ENCODE measurements at places on chromosomes 3 and 15. TPM values are rescaled to one million over a fixed set of nuclear protein-coding genes. Genes with fewer than 3 reads are reported as not detected.

DNA sequence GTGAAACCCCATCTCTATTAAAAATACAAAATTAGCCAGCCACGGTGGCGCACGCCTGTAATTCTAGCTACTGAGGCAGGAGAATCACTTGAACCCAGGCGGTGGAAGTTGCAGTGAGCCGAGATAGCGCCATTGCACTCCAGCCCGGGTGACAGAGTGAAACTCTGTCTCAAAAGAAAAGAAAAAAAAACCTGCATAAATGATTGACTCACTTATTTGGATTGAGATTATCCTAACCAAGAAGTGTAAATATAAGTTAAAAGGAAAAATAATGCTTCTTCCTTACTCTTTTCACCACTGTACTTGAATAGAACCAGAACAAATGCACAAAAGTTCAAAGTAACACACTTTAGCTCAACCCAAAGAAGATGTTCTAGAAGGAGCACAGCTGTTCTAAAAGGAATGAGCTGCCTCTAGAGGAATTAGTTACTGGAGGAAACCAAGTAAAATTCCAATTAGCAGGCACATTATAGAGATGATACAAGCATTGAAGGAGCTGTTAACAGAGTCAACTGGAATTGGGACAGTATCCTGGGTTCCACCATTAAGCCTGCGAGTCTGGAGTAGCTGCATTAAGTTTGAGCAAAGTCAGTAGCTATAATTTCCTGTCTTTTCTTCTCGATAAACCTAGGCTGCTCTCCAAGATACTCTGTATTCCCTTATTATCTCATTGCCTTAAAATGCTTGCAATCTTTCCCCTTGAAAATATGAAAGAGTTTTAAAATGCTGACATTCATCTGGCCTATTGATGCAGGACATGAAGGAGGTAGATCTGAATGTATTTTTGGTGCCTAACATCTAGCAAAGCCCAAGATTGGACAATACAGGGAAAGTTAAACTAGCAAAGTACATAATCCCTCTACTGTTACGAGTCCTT is 9.5 kb downstream of the MTHFS start:
- no peak for DNase-seq

The LOXL1 gene
- total RNA-seq, result 3.3 TPM

The DNAH12 gene
- 0.79 TPM for total RNA-seq

DNA sequence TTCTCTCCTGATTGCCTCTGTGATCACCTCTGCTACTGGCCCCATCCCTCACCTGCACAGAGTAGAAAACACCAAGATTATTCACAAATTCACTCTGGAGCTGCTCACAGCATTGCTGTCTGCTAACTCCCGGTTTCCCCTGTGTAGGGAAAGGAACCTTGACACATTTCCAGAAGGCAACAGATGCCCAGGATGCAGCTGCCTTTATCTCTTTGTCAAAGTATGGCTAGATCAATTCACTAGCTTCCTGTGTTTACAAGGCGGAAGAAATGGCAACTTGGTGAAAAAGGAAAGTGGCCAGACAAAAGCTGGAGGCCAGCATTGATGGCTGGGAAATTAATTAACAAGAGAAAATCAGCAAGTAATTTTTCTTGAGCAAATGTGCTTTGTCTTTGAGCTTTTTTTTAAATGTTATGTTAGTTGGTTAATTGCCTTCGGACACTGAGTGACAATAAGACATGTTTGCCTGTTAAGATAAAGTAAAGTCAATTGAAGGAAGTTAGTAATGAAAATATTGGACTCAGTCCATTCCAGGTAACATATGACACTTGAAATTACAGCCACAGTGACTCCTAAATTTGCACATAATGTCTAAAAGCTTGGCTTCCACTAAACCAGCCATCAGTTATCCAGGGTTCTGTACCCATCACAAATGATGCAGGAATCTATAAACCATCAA is 394.6 kb upstream of the IL12A start:
- DNase-seq, result no peak

- no peak for DNase-seq
Measured at GRCh38 chr3:110311541-110311940, 760.1 kb upstream of the NECTIN3 start.

The CFAP100 gene
- not detected for total RNA-seq

The C3orf49 gene
- not detected for total RNA-seq

- DNase-seq, result no peak
Measured at GRCh38 chr3:110750201-110750600, 321.4 kb upstream of the NECTIN3 start.

The GOLGA6B gene
- total RNA-seq, result not detected

DNA sequence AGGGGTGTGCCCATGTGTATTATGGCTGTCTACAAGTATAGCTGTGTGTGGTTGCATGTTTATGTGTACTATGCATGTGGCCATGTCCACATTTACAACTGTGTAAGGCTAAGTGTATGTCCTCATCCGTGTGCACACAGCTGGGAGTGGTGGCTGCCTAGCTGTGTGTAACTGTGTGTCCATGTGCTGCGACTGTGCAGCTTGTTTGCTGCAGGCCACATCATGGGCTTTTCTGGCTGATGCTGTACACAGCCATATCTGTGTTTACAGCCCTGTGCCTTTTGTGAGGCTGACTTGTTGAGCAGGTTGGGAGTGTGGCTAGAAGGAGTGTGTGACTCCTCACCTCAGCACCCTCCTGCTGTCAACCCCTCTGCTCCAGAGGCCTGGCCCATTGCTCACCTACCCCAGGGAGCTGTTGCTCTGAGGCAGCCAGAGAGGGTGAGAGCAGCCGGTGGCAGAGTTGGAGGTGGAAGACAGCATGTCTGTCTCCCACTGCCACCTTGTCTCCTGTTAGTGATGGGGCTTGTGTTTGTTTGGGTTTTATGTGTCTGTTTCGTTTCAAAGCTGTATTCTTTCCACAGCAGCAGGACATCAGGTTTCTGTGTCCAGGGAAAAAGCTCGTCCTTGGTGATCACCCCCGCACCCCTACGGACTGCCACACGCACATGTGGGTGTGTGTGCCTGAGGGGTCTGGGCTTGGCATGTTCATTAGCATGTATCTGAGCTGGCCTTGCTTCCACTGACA is 1.4 kb upstream of the GRM2 start:
- DNase-seq, result peak; percentile 25

DNA sequence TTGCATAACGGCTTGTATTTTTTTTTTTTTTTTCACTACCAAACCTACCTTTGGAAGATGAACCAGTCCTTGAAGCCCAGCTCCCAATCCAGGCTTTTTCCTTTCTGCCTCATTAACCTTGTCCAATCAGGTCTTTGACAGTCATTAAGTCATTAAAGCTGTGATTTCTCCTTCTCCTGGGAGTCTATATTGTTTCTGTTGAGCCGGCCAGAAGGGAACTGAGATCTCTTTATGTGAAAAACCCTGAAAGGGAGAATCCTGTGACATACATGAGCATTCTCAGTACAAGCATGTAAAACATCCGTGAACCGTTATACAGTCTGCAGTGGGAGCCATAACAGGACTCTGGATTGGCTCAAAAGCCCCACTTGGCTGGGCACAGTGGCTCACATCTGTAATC is 40.0 kb downstream of the ZNF589 start:
- no peak for DNase-seq

The LRRC31 gene
- not detected for total RNA-seq

The MRPS25 gene
- 16.2 TPM for total RNA-seq

The SERPINI2 gene
- 376 TPM for total RNA-seq

DNA sequence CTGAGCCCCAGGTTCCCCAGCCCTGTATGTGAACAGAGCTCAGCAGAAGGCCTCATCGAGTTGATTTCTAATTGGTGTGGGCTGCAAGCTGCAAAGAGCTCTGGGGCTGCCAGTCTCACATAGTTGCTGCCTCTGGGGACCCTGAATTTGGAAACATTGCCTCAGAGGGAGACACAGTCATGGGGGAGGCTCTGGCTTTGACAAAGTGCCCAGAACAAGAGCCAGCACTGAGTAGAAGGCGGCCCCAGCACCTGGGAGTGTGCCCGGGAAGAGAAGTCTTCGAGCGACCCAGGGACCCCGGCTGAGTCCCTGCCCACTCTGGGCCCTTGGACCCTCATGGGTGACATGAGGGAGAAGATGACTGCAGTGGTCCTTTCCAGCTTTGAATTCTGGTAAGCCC is 7.3 kb downstream of the NTRK3 start:
- DNase-seq, result no peak

DNA sequence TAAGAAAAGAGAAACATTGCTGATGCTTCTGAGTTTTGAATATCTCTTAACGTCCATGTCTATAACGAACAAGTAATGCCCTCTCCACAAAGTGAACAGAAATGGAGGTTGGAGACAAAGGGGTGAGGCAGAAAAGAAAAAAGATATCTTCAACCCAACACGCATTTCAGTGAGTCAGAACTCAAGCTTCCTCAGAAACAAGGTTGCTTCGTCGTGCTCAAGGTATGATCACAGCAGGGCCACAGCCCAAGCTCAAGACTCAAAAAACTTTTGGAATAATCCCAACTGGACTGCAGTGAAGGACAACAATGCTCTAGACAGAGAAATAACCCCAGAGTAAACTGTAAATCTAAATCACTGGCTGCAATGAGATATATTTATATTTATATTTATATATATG is 18.9 kb downstream of the WNT5A start:
- no peak for DNase-seq

DNA sequence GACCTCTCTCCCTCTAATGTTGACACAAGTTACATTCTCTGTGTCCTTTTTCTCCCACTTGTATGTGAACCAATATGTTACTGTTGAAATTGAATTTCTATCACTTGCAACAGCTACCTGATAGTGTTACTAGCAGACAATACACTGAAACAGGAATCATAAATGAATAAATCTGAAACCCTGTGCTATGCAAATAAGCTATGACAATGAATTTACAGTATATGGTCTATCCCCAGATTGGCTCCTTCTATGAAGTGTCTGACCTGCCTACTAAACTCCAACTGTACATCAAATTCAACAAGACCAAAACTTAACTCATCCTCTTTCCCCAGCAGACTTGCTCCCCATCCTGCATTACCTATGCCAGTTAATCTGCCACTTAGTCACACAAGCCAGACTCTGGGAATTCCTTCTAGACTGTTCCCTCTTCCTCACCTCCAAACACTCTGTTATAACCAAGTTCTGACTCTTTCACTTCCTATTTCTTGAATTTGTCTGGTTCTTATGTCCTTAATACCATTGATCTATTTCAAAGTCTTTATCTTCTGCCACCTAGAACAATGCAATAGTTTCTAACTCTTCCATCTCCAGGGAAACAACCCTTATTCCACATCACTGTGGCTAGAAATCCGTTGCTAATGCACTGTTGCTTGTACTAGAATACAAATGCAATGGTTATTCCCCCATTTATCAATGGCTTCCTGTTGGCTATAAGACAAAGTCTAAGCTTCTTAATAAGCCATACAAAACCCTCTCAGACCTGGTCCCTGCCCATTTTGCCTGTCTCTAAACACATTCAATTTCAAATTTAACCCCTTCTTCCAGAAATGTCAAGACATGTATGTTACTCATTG is 13.4 kb upstream of the ZNF639 start:
- DNase-seq, result no peak

GRCh38 chr3:2558796-2559195 is 460.1 kb downstream of the CNTN4 start:
- no peak for DNase-seq

GRCh38 chr15:73393336-73393735 is 24.6 kb upstream of the HCN4 start:
- no peak for DNase-seq

DNA sequence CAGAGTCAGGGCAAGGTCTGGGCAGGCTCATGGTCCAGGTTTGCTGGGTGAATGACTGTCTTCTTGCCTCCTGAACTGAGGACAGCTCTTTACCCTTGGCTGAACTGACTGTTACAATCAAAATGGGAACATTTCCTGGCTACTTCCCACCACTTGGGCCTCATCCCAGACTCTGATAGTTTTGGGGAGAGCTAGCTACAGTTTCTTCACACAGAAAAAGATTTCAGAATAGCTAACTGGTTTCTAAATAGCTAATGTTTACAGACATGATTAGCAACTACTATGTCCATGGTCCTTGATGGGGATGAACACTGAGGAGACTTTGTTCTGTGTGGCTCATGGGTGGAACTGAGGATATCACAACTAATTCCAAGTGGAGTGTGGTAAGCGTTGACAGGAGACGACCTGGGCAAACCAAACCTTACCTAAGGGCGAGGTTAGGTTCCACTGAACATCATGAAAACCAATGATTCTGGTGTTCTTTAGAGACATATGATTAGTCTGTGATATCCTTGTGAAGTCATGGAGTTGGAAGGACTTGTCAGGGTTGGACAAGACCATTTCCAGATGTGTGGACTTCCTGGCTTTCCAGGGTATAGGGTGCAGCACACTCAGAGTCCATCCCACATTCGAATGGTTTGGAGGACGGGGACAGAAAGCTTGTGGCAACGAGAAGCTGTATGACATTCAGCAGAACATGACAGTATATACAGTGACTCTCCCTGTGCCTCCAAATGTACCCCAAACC is 7.3 kb downstream of the ALPK3 start:
- DNase-seq, result no peak

The NR1I2 gene
- total RNA-seq, result 0.16 TPM

DNA sequence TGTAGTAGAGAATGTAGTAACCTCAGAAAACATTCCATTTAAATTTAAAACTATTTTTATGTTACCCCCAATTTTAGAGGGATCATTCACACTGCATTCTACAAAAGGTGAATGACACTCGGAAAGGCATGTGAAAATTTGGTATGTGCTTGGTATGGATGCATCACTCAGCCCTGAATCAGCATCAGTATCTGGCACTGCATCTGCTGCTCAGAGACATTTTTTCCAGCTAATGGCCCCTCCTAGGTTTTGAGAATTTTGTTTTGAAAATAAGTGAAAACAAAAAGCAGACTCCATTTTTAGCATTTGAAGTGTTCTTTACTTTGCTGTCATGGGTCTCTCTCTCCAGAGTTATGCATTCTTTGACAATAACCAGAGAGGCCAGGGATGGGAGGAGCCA is 15.6 kb upstream of the WWTR1 start:
- DNase-seq, result no peak

DNA sequence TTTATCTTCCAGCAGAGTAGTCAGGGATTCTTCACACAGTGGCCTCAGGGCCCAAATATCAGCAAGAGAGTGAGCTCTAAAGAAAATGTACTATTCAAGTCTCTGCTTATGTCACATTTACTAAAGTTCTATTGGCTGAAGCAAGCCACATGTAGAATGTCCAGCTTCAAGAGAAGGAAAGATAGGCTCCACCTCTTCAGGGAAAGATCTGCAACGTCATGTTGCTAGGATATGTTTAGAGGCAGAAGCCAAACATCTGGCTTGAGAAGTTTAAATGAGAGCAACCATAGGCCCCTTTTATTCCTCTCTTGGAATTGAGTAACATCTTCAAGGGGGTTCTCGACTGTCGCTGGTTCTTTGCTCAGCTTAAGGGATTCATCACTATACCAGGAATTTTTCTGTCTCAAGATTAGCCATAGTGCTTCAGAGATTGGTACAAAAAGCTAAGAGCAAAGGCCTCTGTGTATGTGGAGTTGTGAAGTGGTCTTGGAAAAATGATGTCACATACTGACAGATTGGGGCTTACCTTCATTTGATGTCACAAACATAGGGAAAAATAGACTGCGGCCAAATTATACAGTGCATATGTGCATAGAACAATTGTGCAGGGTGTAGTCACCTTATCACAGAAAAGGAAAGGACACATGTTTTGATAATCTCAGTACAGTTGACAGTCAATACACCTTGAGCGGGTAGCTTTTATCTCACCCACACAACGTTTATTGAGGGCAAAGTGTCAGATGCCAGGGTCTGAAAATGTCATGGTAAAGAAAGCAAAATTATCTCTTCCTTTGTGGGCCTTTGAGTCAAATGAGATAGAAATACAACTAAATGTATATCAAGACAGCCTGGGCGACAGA is 11.3 kb upstream of the THRB start:
- DNase-seq, result no peak

GRCh38 chr3:45026957-45027356 is 854 bp downstream of the CLEC3B start:
- DNase-seq, result no peak

- no peak for DNase-seq
Measured at GRCh38 chr15:75945953-75946352, 42.3 kb downstream of the FBXO22 start.
